ENCODE measurements at places on chromosomes 4 and X.

- DNase-seq: no peak
These were observed 4.8 kb downstream of the PPP2R2C start for GRCh38 chr4:6467600-6467999.

GRCh38 chrX:12686331-12686730 is 104.9 kb upstream of the PRPS2 start:
- DNase-seq: no peak

- no peak for DNase-seq
These were observed 109.6 kb upstream of the ANK2 start for GRCh38 chr4:112939901-112940300.

- no peak for DNase-seq
These were observed 59.5 kb upstream of the TADA2B start for GRCh38 chr4:6983544-6984142.

- DNase-seq: peak; percentile 0
These were observed 763.0 kb downstream of the DMD start for GRCh38 chrX:32448320-32448719.

GRCh38 chr4:60259781-60260180 is 940.3 kb upstream of the ADGRL3 start:
- DNase-seq: no peak

DNA sequence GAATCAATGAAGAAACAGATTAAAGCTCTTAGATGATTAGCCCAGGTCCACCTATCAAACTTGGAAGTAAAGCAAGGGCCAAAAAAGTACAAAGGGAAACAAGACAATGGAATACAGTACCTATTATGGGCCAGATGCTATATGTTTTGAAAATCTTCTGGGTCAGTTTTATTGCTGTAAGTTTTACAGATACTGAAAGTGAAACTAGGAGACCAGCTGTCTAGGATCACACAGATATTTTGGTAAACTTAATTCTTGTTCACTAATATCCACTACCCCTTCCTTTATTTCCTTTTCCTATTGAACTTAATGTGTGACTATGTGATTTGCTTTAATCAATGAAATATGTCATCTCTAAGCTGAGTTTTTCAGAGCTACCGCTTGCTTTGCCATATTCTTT is 505.4 kb upstream of the PITX2 start:
- no peak for DNase-seq

DNA sequence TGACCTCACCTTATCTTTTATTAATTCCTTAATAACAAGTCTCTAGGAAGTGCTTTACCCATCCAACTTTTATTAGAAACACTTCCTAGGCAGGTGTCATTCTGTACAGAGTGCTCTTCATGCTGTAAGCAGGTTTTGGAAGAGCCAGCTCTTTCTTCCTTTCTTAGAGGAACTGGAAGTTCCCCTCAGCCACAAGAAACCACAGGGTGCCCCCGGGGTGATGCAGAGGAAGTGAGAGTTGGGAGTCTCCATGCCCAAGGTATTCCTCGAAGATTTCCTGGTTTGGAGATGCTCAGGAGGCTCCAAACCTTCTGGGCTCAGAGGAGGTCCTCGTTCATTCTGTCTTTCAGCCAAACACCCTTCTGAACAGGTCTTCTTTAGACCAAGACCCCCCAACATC is 83.8 kb downstream of the EGF start:
- no peak for DNase-seq

DNA sequence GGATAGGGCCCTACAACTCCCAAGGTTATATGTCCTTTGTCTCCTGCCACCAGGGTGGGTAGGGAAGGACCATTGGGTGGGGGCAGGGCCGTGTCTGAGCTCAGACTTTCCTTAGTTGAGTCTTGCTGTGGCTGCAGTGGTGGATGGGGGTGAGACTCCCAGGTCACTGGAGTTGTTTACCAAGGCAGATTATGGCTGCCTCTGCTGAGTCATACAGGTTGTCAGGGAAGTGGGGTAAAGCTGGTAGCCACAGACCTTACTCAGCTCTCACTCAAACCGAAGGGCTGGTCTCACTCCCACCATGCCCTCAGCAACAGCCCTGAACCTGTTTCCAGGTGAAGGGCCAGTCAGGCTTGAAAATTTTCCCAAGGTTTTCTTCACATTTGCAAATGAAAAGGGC is 58.8 kb upstream of the FAAH2 start:
- DNase-seq: peak; percentile 47

DNA sequence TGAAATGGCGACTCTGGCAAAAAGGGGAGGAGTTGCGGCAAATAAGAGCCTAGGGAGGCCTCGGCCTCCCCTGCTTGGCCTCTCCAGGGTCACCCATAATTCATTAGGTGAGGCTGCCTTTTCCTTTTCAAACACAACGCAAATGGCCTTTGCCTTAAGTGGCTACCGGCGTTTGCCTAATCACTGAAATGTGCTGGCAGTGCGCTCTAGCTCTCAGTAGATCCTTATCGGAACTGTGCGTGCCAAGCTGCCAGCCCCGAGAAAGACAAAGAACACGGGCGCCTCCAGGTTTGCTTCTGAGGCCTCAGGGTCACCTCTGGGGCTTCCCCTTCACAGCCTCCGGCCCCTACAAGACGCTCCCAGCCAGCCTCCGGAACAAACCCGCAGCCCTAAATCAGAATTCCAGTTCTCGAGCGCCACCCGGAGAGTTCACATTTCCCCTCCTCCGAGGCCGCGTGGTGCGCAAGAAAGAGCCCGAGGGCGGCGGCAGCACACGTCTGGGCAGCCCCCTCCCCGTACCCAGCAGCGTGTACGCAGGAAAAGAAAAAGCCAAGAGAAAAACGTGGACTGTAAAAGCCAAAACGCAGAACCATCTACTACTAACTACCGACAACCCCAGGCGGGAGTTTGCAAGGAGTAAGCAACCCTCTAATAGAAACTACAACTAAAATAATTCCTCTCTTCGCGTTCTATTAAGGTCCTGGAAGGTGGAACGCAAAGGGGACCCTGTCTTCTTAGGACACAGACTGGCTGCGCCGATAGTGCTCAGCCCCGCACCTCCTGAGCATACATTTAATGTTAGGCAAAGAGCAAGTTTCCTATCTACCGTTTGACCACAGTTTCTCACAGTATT is 76.5 kb upstream of the BCOR start:
- DNase-seq: no peak

- no peak for DNase-seq
These were observed 294.3 kb upstream of the BOD1L1 start for GRCh38 chr4:13921805-13922204.

DNA sequence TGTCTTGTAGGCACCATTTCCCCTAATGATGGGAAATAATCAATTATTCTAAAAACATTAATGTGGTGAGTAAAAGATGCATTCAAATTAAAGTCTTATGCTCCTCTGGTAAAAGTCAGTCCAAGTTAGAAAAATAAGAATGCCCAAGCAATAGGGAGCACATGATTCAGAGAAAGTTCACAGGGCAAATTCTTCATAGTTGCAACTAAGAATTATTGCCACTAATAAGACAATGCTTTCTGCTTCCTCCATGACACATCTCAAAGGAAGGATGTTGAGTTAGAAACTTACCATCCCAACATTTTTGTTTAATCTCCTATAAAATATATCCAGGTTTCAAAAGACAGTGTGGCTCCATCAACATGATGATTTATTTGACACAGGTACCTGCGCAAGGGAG is 26.3 kb downstream of the PHOX2B start:
- no peak for DNase-seq

DNA sequence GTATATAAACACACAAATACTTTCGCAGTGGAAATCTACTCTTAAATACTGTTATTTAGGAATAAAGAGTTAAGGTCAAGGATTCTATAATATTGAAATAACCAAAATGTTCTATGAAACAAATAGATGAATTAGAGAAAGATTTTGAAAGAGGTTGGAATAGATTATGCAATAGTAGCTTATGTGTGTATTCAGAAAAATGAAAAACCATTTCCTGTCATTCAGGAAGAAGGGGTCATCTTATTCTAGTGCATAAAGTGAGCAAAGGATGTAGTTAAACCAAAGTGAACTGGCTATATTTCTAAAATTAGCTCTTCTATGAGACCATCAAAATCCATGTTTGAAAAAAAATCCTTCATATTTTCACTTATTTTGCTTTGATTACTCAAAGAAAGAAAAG is 30.0 kb upstream of the MYOZ2 start:
- peak; percentile 47 for DNase-seq

DNA sequence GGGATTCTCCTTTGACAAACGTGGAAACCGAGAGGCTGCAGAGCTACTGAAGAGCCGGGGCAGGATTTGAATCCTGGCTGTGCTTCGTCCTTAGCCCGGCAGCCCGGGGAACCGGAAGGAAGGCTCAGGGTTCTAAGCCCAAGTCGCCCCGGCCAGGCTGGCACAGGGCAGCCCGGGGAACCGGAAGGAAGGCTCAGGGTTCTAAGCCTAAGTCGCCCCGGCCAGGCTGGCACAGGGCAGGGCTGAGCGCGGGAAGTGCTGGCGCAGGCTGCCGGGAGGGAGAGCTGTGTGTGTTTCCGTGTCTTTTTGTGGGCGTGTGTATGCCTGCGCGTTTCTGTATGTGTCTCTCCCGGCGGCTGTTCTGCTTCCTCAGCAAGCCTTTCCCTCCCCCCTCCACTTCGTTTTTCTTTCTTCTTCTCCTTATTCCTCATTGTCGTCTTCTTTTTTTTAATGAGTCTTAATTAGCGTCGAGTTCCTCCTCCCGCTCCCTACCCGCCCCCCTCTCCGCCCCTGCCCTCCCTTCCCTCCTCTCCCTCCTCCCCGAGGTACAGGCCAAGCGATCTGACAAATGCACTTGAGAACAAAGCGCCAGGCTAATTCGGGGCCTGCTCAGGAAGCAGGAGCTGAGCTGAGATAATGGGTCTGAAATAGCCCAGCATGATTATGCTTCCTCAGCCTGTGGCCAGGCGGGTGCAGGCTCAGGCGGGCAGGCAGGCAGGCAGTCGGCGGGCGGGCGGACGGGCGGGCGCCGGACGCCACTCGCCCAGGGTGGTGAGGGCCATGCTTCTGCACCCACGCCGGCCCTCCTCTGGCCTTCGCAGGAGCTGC is 65.9 kb downstream of the EFNB1 start:
- peak; percentile 62 for DNase-seq

- DNase-seq: no peak
These were observed 46.5 kb downstream of the FGF2 start for GRCh38 chr4:122873146-122873545.

DNA sequence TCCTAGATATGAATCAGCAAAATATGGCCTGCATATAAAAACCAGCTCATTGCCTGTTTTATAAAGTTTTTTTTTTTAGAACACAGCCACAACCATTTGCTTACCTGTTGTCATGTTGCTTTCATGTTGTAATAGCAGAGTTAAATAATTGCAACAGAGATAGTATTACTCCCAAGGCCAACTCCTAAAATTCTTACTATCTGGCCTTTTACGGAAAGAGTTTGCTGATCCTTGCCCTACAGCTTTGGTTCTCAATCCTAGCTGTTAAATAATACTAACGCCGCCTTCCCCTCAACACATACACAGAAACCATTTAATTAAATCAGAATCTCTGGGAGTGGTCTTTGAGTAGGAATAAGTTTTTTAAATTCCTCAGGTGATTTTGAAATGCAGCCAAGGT is 231.3 kb upstream of the TET2 start:
- DNase-seq: no peak

GRCh38 chr4:147788791-147789190 is 56.9 kb downstream of the ARHGAP10 start:
- DNase-seq: no peak

GRCh38 chr4:40261231-40262076 is 64.6 kb downstream of the RHOH start:
- DNase-seq: no peak

- DNase-seq: no peak
These were observed 4.6 kb downstream of the PNMA5 start for GRCh38 chrX:152989292-152989658.

GRCh38 chrX:138986235-138986634 is 274.7 kb upstream of the FGF13 start:
- peak; percentile 28 for DNase-seq

DNA sequence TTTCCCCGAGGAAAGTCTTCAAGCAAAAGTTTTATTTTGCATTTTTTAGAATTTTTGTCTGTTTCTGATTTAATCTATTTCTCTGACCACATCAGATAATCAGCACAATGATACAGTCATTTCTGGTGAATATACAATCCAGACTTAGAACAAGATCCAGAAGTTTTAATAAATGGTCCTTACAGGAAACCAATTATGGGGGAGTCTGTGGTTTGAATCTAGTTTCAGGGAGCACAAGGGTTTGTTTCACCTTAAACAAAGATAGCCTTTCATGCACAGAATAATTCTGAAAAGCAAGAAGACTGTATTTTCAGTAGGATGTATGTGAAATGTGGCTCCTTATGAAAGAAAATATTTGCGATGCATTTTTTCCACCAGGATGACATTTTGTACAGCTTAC is 158.5 kb upstream of the ARSJ start:
- DNase-seq: no peak

DNA sequence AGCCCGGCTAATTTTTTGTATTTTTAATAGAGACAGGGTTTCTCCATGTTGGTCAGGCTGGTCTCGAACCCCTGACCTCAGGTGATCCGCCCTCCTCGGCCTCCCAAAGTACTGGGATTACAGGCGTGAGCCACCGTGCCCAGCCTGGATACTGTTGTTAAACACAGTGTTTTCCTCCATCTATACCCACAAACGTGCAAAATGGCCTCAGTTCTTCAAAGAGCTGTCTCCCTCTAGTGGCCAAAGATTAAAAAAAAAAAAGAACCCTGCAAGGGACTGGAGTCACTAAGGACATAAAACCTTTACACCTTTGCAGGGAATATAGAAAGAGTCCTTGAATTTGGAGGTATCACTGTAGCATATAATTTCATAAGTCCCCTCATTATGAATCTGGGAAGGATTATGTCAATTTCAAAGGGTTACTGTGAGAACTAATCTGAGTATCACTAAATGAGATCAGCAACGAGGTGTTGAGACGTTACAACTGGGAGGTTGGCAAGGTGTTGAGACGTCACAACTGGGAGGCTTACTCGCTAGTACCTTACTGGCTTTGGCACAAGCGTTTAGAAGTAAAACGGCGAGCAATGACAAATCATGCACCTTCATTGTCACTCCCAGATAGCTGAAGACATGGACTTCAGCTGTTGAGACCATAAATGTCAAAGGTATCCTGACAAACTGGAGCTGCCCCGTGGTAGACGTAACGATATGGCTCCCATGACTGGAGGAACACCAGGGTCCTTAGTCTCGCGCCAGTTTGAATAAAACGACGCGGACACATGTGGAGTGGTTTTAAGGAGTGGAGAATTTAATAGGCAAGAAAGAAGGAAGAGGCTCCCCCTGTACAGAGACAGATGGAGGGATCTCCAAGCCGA is 33.4 kb upstream of the ENPP6 start:
- peak; percentile 58 for DNase-seq

GRCh38 chr4:73707918-73708577 is 32.3 kb upstream of the CXCL8 start:
- DNase-seq: peak; percentile 94
